Vagina (tissue), 2 donors: ENCODE measurements at places on chromosomes 7 and 10. TPM values are rescaled to one million over a fixed set of nuclear protein-coding genes. Genes with fewer than 3 reads are reported as not detected.

- no peak for DNase-seq
Measured at GRCh38 chr10:58556516-58557165, 44.0 kb downstream of the BICC1 start.

GRCh38 chr7:150388709-150389531 is 9.8 kb downstream of the ZNF775 start:
- DNase-seq, result no peak

GRCh38 chr10:102065561-102066398 is 631 bp downstream of the HPS6 start:
- DNase-seq, result no peak

GRCh38 chr7:83588602-83589240 is 60.2 kb downstream of the SEMA3E start:
- no peak for DNase-seq

- no peak for DNase-seq
Measured at GRCh38 chr7:988426-988911, 5.5 kb downstream of the CYP2W1 start.

GRCh38 chr10:49611816-49612512 is 1.9 kb downstream of the SLC18A3 start:
- DNase-seq, result no peak

DNA sequence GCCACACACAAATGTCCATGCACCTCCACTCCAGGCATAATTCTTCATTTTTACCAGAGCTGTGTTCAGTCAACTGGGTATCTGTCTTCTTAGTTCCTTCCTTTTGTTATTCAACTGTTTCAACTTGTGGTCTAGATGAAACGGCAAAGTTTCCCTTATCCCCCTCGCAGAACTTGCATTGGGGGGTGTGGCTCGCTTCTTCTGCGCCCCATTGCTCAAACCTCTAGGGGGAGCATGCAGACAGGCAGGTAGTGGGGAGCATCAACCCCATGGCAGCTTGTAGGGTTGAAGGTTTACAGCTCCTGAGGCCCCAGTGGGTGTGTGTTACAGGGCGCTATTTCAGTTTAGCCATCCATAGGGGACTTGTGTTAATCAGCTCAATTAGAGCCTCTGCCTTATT is 38.3 kb upstream of the COBL start:
- DNase-seq, result no peak

GRCh38 chr10:51427758-51428157 is 271.6 kb downstream of the CSTF2T start:
- no peak for DNase-seq

DNA sequence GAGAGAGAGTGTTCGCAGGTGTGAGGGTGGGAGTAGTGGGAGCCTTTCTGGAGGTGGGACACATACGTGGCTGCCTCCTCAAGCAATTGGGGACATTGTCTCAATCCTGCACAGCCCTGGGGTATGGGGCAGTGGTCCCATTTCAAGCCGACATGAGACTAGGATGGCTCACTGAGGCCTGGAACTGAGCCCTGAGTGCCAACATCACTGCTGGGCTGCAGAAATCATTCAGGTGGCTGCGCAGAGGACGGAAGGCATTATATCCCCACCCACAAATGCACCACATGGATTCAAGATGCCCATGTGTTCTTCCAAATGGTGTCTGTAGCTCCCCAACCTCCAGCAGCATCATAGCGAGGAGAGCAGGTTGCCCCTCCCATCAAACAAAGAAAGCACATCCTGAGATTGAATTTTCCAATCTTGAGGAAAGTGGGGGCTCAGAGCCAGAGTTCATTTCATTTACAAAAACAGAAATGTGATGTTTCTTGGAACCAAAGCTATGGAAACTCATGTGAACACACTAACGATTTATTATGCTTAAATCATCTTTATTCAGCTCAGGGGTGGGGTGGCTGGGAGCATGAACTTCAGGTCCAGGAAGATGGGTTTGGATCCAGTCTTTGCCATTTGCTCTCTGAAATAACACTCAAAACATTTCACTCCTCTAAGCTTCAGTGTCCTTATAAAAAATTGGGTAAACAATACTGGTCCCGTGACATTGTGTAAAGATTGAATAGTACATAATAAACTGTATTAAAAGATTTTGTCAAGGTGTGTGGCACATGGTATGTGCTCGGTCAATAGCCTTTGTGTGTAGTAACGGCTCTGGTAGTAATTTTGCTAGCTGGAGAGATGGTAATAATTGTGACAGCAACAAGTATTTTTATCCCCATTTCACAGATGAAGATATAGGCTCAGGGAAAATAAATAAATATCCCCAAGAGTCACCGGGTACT is 4.6 kb downstream of the SFTPA2 start:
- no peak for DNase-seq

DNA sequence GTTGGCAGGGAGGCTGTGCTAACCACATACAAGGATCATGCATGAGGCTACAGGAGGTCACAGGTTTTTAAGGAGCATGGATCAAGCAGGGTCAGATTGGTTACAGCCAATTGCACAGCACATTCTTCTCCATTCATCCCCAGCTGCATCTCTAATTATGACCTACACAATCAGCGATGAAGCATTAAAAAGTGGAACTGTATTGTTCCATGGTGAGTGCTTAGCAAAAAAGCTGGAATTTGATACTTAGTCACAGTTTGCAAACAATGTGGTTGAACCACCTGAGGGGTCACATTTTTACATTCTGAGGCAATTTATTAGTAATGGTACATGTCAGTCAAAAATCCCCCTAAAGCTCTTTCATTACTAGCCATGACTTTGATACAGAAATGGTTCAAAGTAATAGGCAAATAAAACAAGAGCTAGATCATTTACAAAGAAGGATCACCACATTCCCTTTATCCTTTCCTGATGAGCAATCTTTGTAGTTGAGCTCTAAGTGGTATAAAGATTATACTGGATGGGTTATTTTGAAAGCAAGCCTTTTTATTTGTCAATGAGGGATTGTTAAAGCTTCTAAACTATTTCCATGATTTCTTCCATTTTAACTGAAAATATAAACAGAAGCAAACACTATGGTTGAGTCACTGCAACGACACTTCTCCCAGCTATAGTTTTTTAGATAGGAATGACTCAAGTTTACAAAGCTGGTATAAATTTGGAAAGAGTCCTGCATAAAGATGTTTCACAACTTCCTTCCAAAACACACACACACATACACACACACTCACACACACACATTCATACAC is 217.8 kb upstream of the SEMA3A start:
- no peak for DNase-seq

GRCh38 chr7:130303982-130304381 is 11.0 kb downstream of the CPA4 start:
- DNase-seq, result no peak

- no peak for DNase-seq
Measured at GRCh38 chr7:7188091-7188490, 5.7 kb downstream of the C1GALT1 start.

DNA sequence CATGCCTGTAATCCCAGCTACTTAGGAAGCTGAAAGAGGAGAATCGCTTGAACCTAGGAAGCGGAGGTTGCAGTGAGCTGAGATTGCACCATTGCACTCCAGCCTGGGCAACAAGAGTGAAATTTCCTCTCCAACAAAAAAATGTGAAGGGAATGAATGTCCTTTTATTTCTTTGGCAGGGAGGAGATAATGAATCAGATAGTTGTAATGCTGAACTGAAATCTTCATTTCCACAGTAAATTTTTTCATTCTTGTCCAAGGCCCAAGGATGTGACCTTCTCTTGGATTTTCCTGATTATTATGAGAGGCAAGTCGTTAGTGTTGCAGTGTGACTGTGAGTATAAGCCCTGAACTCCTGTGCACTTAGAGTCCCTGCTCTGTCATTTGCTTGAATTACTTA is 13.6 kb downstream of the STAMBPL1 start:
- DNase-seq, result no peak

DNA sequence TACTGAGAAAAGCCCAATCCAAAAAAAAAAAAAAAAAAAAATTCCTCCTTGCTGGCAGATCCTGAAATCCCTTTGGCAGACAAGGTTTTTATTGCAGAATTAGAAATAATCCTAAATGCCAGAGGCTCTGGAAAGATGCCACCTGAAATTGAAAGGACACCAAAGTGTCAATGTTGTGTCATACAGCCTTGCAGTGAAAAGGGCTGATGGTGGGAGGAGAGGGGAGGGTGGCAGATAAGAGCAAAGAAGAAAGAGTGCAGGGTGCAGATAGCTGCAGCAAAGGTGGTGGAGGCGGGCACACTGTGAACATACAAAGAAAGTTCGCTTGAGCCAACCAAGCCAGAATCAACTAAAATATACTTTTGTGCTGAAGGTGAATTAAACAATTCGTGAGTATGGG is 8.2 kb upstream of the OPTN start:
- DNase-seq, result no peak

Gene DYNC1I1
- total RNA-seq, result 12.0 TPM

Gene DOCK4
- 40.3 TPM for total RNA-seq

Gene NKX1-2
- 0.98 TPM for total RNA-seq

Gene HSPA12A
- total RNA-seq, result 28.7 TPM

Gene PCLO
- total RNA-seq, result 10.8 TPM

Gene HNRNPF
- 150 TPM for total RNA-seq
